ENCODE measurements at places on chromosomes 7 and 10.

GRCh38 chr10:80444124-80444523, 10.0 kb upstream of the TSPAN14 start:
- DNase-seq = no peak

DNA sequence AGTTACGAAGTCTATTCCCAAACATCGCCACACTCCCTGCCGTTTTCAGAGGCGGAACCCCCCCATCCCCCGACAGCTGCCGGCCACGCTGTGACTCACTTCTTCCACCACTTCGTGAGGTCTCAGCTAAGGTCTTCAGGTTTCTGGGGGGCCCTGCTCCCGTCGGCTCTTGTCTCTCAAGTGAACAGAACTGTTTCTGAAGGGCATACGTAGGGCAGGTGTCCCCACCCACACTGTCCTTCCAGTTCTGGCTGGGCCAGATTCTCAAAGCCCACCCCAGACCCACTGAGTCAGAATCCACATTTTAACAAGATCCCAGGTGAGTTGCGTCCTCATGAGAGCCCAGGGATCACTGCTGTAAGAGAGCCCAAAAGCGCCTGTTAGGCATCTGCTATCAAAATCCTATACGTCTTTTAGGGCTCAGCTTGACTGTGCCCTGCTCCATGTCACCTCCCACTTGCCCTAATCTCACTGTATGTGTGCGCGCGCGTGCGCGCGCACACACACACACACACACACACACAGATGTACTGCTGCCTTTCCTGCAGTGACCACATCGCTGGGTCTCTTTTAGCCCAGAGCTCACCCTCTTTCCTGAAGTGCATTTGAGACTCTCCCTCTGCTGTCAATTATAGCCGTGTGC, 78.8 kb downstream of the PROSER2 start:
- DNase-seq = no peak

- DNase-seq = no peak
Observed at GRCh38 chr10:59892697-59893096, 13.7 kb downstream of the CCDC6 start.

- DNase-seq = no peak
Observed at GRCh38 chr7:156950381-156950858, 908 bp downstream of the NOM1 start.

- DNase-seq = no peak
Observed at GRCh38 chr7:99095698-99096097, 48.2 kb downstream of the SMURF1 start.

DNA sequence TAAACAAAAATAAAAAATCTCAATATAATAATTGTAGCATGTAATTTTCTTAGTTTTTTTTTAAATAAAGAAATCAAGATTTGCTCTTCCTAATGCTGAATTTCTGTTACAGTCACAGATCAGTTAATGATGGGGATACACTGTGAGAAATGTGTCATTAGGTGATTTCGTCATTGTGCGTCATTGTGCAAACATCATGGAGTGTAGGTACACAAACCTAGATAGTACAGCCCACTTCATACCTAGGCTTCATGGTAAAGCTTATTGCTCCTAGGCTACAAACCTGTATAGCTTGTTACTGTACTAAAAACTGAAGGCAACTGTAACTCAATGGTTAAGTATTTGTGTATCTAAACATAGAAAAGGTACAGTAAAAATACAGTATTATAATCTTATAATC, 74.4 kb upstream of the LSM8 start:
- DNase-seq = no peak

GRCh38 chr10:79234391-79235315, 112.6 kb upstream of the PPIF start:
- no peak for DNase-seq

- no peak for DNase-seq
Observed at GRCh38 chr7:51644216-51644615, 327.6 kb upstream of the COBL start.

- no peak for DNase-seq
Observed at GRCh38 chr10:129933456-129934092, 30.5 kb downstream of the EBF3 start.

GRCh38 chr7:113875224-113875623, 43.6 kb downstream of the PPP1R3A start:
- no peak for DNase-seq

DNA sequence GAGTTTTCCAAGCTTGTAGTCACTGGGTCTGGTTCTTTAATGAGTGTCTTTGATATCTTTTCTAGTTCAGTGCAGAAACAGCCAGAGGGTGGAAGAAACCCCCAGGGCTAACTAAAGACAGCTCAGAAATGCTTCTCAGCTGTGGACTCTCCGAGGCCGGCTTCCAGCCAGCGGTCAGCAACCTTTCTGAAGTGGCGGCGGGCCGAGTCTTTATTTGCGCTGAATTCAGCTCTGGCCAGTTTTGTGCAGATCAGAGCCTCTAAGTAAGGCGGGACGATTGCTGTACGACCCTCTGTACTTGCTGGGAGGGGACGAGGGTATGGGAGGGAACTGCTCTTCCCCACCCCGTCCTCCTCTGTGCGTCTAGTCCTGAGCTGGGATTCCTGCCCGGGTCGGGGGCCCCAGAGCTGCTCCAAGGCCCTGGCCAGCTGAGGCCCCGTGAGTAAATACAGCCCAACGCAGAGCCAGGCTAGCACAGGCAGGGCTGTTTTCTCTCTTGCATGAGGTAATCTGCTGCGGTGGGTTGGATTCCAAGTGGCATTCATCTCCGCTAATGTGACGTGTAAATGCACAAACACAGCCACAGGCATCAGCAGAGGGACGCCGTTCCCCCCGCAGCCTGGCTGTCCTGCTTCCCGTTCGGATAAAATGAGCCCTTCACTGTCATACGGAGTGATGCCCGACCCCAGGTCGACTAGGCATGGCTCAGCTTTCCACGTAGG, 159.8 kb downstream of the PIP4K2A start:
- no peak for DNase-seq

GRCh38 chr10:43901302-43901701, 252.6 kb upstream of the ZNF32 start:
- DNase-seq = no peak

DNA sequence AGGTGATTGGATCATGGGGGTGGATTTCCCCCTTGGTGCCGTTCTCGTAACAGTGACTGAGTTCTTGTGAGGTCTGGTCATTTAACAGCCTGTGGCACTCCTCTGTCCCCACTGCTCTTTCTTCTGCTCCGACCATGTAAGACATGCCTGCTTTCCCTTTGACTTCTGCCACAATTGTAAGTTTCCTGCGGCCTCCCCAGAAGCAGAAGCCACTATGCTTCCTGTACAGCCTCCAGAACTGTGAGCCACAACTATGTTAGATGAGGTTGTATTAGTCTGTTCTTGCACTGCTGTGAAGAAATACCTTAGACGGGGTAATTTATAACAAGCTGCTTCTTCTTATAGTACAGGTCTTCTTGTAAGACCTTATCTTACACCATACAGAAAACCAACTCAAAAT, 241.7 kb upstream of the KLF14 start:
- DNase-seq = no peak

DNA sequence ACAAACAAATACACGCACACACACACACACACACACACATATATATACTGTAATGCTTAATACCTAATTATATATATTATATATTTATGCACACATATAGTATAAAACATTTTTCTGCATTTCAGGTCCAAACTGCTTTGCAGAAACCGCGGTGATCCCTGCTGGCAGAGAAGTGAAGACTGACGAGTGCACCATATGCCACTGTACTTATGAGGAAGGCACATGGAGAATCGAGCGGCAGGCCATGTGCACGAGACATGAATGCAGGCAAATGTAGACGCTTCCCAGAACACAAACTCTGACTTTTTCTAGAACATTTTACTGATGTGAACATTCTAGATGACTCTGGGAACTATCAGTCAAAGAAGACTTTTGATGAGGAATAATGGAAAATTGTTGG, 138.5 kb downstream of the VWC2 start:
- DNase-seq = no peak

GRCh38 chr7:159114981-159115380, 29.7 kb downstream of the VIPR2 start:
- DNase-seq = no peak

DNA sequence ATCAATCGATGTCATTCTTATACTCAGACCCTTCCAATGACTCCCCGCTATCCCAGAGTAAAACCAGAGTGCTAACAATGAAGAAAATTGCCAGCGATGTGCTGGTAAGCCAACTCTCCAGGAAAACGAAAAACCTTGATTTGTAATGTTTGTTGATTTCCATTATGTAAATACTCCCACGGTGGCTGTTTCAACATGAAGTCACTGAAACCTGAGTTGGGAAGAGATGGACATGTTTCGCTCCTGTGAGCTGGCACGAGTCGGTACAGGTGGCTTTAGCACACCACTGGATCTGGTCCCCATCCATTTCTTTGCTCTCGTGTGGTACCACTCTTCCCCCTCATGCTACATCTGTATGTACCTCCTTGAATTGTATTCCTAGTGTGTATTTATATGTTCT, 52.9 kb downstream of the AP3M1 start:
- no peak for DNase-seq

DNA sequence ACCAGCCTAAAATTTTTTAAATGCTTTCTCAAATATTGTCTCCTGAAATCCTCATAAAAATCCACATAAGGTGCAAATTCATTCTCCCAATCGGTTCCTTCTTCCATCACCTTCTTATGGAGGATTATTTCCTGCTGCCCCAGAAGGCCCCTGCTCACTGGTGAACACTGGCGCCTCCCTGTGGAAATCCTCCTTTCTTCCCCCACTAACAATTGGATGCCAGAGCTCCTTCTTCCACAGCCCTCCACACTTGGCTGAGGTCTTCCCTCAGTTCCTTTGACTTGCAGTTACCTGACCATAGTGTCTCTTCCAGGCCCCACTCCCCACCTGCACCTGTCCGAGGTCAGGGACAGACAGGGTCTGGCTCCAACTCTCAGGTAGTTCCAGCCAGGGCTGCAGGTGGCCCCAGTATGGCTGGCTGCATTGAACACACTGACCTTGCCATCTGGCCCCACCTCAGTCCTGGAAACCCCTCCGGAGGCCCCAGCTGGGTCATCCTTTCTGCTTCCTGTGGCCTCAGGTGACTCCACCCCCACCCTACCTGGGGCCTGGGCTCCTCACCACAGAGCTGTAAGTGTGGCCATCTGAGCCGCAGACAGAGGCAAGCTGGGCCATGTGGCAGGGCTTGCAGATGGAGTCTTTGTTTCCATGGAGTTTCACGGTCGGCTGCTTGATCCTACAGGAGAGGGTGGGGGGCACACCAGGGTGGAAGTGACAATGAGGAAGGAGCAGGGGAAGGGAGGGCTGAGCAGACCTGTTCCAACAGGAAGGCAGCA, 18.4 kb downstream of the SPOCK2 start:
- no peak for DNase-seq

DNA sequence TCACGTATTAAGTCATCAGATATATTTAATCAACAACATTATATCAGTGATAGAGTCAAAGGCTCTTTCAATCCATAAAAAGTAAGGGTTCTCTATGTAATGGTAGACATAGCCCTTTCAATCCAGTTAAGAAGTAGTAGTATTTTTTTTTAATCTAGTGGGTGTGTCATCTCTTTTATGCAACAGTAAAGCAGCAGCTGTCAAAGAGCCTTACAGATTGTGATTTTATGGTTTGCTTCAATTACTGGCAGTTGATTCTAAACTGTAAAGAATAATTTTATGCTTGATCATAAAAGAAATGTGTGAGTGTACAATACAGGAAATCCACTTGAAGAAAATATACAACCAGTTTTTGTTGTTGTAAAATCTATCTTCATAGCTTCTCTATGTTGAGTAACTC, 902.6 kb upstream of the MBL2 start:
- no peak for DNase-seq

DNA sequence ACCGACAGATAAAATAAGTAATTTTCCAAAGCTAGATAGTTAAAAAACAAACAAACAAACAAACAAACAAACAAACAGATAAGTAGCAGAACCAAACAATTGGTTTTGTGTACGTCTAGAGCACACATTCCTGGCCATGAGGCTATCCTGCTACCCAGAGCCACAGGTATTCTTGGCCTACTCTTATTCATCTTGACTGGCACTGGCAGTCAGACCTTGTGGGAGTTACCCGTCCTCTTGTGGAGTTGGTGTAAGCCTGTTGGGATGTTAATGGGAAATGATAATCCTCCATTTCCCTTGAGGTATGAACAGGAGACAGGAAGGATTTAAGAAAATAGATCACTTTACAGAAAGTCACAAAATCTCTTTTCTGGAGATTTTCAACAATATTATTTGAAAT, 142.4 kb upstream of the MEOX2 start:
- no peak for DNase-seq

- no peak for DNase-seq
Observed at GRCh38 chr7:139871331-139871730, 42.3 kb downstream of the TBXAS1 start.

DNA sequence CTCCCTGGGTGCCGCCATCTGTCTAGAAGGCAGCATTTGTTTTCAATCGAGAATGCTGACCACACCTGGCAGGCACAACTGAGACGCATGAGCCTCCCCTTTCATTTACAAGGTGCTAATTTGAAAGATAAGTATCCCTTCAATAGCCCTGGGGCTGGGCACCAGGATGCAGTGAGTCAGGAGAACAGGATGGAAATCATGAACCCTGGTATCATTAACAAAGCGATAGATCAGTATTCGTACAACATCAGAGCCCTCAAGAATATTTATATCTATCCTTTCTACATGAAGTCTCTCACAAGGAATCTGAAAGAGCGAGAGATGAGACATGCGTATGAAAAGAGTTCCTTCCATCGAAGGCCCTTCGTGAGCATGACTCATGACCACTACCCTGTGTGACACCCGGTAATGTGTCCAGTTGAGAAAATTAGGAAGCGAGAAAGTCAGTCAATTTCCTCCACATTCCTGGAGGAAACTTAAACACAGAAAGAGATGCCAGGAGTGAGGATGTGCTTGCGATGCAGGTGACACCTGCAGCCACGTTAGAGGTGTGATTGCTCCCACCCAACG, 123.1 kb upstream of the PITRM1 start:
- DNase-seq = no peak

GRCh38 chr10:49649294-49649693, 30.2 kb upstream of the C10orf53 start:
- DNase-seq = no peak

GRCh38 chr7:93179173-93179572, 31.0 kb upstream of the SAMD9L start:
- no peak for DNase-seq

- no peak for DNase-seq
Observed at GRCh38 chr7:103857435-103857834, 132.0 kb downstream of the RELN start.

- no peak for DNase-seq
Observed at GRCh38 chr10:29712108-29712507, 77.3 kb upstream of the SVIL start.

- DNase-seq = no peak
Observed at GRCh38 chr7:24800667-24801066, 43.4 kb upstream of the GSDME start.

DNA sequence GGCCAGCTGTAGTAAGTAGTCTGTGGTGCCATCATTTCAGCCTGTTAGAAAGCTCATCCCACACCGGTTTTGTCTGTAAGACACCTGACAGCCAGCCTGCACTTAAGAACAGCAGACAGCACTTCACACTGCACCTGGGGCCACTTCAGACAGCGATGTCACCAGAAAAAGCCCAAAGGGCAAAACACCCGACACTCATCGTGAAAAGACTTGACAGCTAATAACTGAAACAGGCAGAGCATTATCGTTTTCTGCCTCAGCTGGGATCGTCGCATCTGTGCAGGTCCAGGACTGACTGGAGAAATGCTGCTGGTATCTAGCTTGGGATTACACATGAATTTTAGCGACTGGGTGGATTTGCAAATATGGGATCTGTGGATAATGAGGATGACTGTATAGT, 16.8 kb upstream of the LAT2 start:
- no peak for DNase-seq
